Hematopoietic multipotent progenitor cell (in vitro differentiated cells): ENCODE measurements at places on chromosomes 16 and 17. TPM values are rescaled to one million over a fixed set of nuclear protein-coding genes. Genes with fewer than 3 reads are reported as not detected.
A peak's percentile ranks its signal among the peaks of the same experiment; 100 is the strongest.

DNA sequence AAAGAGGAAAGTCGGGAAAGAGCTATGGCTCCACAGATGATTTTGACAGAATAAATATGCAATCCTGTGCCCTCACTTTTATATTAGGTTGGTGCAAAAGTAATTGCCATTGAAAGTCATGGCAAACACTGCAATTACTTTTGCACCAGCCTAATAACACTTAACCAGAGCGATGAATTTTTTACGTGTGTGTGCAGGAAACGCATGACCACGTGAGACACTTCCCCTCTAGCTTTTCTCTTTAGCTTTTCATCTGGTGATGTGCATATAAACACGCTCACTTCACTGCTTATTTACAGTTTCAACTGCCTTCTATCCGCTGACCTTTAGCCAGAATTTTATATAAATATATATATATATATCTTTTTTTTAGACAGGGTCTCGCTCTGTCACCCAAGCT is 216.3 kb upstream of the PSMD7 start:
- DNase-seq: peak; percentile 40

DNA sequence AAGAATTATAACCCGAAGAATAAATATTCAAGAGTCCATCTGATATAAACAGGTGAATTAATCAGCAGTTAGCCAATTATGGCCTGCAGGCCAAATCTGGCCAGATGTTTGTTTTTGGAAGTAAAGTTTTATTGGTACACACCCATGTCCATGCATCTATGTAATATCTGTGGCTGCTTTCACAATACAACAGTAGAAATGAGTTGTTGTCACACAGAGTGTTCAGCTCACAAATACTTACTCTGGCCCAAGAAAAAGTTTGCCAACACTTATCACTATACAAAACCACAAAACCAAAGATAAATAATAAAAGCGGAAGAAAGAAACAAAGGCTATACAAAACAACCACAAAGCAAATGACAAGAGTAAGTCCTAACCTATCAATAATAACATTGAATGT is 109.4 kb downstream of the CDYL2 start:
- DNase-seq: no peak

- DNase-seq: no peak
Observed at GRCh38 chr17:9174779-9175574, 153.7 kb downstream of the NTN1 start.

DNA sequence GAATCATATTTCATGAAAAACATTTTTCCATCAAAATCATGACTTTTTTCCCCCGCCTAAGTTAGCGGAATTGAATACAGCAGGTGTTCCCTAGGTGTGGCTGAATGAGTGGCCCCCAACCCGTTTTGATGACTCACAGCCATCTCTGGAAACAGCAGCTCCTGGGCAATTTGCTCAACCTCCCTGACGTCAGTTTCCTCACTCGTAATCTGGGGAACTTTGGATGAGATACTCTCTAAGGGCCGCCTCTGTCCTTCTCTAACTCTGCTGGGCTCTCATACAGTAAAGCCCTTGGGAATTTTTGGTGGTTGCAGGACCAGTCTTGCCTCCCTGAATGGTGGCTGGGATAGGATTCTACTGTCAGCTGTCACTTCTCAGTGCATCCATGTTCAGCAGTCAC is 11.6 kb upstream of the NTN1 start:
- DNase-seq: no peak

DNA sequence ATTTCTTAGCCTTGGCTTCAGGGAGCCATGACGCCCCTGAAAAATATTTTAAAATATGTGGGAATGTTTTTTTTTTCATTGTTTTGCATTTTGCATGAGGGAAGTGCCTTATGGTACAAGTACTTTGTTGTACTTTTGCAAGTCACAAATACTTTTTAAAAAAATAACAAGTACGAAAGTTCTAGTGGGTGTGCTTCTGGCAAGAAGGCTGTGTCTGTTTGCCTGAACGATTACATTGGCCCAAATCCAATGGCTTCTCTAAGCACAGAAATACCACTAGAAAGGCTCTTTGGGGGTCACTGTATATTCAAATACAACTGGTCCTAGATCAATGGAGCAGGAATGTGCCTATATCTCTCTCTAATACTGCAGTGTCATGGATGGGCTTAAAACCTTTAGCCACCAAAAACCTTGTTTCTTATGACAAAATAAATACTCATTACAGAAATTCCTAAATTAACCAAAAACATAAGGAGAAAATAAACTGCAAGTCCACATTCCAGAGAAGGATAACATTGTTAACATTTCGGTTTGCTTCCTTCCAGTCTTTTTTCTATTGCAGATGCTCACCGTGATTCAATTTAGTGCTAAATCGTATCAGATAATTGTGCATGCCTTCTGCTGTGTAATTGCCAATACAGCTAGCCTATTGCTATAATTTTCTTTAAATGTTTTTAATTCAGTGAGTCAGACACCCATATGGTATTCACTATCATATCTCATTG is 97.4 kb downstream of the VAT1L start:
- no peak for DNase-seq

DNA sequence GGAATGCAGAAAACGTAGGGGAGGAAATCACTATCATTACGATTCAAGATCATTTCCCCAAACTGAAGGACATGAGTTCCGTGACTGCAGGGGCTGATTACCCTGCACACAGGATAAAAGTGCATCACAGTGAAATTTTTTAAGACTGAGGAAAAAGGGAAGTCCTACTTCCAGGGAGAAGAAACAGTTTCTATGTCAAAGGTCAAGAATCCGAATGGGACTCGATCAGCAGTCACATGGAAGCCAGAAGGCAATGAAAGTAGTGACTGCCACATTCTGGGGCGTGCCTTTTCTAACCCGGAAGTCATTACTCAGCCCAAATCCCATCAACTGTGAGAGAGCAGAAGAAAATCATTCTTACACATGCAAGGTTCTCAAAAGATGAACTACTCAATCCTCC is 12.1 kb downstream of the ZZEF1 start:
- no peak for DNase-seq

- DNase-seq: no peak
Observed at GRCh38 chr16:58938811-58939210, 204.7 kb upstream of the GOT2 start.

- no peak for DNase-seq
Observed at GRCh38 chr16:30740364-30741251, 7.6 kb upstream of the PHKG2 start.

DNA sequence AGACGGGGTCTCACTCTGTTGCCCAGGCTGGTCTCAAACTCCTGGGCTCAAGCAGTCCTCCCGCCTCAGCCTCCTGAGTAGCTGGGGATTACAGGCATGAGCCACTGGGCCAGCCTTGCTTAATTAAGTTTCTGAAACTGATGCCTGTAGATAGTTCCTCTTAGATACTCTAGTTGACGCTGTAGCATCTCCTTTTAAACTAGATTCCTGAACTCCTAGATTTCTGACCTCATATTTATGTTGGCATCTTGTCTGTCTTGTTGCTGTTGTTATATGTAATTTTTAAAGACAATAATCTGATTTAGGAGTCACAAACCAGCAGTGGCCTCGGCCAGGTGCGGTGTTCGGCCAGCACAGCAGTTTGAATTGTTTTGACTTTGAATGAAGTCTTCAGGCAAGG is 37.5 kb downstream of the DHRS7B start:
- DNase-seq: no peak

DNA sequence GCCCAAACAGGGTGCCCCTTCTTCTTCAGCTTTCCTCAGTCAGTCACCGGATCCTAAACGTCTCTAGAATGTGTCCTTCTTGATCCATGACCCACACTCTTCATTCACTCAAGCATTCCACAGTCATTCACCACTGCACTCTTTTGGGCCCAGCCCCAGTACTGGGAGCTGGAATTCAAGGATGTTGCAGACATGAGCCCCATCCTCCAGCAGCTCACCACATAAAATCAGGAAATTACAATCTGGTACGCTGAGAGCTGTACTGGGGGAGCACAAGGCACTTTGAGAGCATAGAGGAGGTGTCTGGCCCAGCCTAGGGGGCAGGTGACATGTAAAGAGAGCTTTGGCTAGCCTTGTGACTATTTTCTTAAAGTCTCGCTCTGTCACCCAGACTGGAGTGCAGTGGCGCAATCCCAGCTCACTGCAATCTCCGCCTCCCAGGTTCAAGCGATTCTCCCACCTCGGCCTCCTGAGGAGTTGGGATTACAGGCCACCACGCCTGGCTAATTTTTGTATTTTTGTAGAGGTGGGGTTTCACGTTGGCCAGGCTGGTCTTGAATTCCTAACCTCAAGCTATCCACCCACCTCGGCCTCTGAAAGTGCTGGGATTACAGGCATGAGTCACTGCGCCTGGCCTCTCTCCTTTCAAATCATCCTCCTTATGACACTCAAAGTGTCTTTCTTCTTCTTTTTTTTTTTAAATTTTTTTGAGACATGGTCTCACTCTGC is 18.7 kb downstream of the CES4A start:
- no peak for DNase-seq

- no peak for DNase-seq
Observed at GRCh38 chr17:16923097-16923903, 48.6 kb downstream of the TNFRSF13B start.

DNA sequence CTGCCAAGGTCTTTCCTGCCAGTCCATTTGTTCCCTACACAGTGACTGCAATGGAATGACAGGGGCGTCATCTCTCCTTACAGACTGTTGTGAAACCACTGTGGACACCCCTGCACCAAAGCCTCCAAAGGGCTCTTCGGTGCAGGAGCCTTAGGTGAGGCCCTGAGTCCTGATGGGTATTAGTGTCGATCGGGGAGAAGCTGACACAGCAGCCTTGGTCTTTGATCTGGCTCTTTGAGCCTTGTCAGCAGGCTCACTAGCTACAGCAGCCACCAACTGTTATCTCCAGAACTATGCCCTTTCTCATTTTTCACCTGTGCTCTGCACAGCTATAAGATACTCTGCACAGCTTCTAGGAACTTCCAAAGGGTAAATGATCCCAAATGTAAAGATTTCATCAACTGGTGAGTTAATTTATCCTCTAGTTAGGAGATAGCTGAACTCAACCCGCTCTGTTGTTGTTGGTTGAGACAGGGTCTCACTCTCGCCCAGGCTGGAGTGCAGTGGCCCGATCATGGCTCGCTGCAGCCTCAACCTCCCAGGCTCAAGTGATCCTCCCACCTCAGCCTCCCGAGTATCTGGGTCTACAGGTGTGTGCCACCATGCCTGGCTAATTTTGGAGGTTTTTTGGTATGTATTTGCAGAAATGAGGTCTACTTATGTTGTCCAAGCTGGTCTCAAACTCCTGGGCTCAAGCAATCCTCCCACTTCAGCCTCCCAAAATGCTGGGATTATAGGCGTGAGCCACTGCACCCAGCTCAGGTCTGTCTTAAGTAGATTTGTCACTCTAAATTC is 19.7 kb downstream of the G6PC1 start:
- DNase-seq: no peak

GRCh38 chr16:84497418-84498222 is 6.8 kb downstream of the MEAK7 start:
- DNase-seq: no peak

GRCh38 chr16:57601801-57602478 is 26.5 kb upstream of the ADGRG1 start:
- peak; percentile 96 for DNase-seq

- DNase-seq: no peak
Observed at GRCh38 chr17:74163271-74163821, 40.1 kb upstream of the RPL38 start.

- no peak for DNase-seq
Observed at GRCh38 chr16:31063843-31064611, 10.0 kb downstream of the ZNF668 start.

DNA sequence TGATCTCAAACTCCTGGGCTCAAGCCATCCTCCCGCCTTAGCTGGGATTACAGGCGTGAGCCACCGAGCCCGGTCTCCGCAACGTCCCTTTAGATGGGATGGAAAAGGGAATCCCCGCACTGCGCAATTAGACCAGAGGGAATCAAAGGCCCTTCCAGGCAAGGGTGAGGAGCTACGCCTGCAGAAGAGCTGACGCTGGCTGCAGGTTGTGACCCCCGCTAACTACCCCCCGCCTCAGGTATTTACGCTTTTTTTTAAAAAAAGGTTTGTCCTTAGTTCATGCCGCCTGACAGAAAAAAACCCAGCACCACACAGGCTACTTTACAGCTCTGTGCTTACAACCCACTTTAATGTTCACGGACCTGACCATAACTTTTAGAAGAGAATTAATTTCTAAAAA is 26.9 kb downstream of the ZCCHC14 start:
- no peak for DNase-seq

- DNase-seq: no peak
Observed at GRCh38 chr17:47738178-47738577, 5.1 kb downstream of the TBX21 start.

- no peak for DNase-seq
Observed at GRCh38 chr16:58094026-58094425, 35.2 kb downstream of the CFAP20 start.

- DNase-seq: peak; percentile 54
Observed at GRCh38 chr17:35214192-35214591, 20.0 kb upstream of the SLC35G3 start.

GRCh38 chr17:20613905-20614304 is 34.4 kb downstream of the CDRT15L2 start:
- no peak for DNase-seq

- no peak for DNase-seq
Observed at GRCh38 chr17:33040461-33040860, 48.8 kb downstream of the SPACA3 start.

DNA sequence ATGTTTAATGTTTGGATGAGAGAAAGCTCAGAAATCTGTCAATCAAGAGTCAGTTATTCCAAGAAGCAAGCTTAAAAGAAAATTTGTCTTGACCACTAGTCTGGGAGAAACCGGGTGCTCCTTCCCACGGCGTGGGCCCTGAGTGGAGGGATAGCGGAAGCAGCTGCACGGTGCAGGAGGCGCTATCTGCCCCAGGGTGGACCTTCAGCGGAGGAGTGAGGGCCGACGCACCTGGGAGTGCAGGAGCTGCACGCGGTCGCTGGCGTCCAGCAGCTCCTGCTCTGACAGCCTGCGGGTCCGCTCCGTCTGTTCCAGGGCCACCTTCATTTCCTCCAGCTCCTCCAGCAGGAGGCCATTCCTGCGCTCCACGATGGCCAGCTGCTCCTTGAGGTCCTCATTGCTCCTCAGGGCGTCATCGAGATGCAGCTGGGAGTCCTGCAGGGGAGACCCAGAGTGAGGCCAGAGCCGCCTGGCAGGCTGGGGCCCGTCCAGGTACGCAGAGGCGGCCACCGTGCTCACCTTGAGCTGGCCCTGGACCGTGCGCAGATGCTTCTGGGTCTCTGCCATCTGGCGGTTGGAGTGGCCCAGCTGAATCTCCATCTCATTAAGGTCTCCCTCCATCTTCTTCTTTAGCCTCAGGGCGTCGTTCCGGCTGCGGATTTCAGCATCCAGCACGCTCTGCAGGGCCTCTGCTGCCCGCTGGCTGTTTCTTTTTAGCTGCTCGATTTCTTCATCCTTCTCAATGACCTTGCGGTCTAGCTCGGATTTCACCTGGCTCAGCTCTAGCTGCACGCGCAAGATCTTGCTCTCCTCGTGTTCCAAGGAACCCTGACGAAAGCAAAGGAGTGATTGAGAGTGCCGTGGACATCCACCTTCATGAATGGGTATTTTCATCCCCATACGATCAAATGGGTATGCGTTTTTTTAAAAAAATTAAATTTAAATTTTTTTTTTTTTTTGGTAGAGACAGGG is 63.5 kb downstream of the MYH13 start:
- no peak for DNase-seq

Gene HBA2
- total RNA-seq: 169 TPM

Gene NEK8
- 12.4 TPM for total RNA-seq

Gene CDR2
- 10.2 TPM for total RNA-seq

Gene IGFALS
- 0.81 TPM for total RNA-seq

Gene KRT32
- not detected for total RNA-seq

Gene PIPOX
- total RNA-seq: 9.7 TPM

Gene PRR35
- total RNA-seq: under 0.01 TPM
